NCI-H1105 treated with DMSO at 0.1 percent for 48 hours (cell line): ENCODE measurements at places on chromosomes 11 and 22.

DNA sequence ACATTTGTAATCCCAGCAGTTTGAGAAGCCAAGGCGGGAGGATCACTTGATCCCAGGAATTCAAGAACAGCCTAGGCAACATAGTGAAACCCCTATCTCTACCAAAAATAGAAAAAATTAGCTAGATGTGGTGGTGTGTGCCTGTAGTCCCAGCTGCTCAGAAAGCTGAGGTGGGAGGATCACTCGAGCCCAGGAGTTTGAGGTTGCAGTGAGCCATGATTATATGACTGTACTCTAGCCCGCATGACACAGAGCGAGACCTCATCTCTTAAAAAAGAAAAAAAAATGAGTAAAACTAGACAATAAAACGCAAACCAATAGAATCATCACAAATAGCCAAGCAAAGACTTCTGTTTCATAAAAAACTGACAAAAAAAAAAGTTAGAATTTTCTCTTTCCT lies 21.8 kb downstream of the NUCB2 start:
- DNase-seq = no peak

DNA sequence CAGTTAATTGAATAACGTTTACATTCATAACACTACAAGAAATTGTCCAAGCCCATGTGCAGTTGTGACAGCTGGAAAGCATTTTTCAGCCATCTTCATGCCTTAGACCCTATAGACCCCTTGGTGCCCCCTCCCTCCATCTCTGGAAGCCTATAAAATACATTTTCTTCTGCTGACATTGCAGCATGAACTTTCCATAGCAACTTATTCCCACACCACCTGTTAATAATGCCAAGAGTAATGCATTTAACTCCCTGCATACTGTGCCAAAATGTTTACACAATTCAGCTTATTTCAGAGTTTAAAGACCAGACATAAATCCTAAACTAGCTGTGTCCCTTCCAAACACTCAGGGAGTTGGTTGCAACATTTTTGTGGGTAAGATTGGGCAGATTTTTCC lies 143.0 kb upstream of the ARHGAP20 start:
- no peak for DNase-seq

DNA sequence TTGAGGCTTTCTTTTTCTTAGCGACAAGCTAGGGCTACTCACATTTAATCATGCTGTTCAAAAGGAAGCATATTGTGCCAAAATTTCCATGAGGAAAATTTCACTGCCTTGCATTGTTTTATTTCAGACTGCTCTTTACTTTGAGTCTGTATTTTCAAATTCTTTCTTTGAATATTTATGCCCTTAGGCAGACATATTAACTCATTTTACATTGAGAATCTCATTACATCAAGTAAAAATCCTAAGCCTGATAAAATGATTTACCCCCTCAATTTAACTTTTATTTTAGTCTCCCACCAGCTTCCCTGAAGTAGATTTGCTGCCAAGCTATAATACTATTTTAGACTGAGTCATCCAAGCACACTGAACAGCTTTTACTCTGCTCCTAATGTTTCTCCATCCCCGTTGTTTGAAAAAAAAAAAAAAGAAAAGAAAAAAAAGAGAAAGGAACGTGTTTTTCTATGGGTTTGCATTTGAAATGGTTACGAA lies 189.3 kb upstream of the MTMR2 start:
- no peak for DNase-seq

DNA sequence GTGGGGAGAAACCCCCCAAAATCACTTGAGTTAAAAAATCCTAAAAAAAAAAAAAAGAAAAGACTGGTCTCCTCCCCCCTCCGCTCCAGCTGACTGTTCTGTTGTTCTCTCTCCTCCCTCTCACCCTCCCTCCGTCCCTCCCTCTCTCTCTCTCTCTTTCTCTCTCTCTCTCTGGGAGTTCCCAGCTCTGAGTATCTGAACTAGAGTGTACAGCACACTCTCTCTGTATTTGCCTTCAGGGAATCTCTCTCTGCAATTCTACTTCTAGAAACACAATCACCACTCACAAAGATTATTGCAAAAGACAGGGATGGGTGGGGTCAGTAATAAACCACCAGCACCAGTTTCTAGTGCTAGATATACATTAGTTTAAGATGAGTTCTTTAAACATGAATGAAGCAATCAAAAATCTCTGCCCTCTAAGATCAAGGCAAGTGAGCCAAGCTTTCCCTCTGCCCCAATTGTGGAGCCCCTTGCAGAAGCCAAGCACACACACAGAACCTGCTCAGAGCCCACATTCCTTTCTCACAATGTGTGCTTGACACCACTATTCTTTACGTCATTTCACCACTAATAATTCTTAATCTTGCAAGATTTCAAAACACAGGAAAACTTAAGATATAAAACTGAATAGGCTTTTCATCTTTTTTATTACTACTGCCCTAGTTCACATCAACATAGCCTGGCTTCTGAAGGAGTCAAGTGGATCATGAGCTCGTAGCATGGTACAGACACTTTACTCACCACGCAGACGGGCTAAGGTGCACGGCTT lies 133.5 kb downstream of the RBFOX2 start:
- DNase-seq = no peak

- no peak for DNase-seq
Observed at GRCh38 chr11:33919645-33920044, 27.8 kb upstream of the LMO2 start.

- DNase-seq = no peak
Observed at GRCh38 chr22:22745225-22746060, 101.0 kb downstream of the GGTLC2 start.

DNA sequence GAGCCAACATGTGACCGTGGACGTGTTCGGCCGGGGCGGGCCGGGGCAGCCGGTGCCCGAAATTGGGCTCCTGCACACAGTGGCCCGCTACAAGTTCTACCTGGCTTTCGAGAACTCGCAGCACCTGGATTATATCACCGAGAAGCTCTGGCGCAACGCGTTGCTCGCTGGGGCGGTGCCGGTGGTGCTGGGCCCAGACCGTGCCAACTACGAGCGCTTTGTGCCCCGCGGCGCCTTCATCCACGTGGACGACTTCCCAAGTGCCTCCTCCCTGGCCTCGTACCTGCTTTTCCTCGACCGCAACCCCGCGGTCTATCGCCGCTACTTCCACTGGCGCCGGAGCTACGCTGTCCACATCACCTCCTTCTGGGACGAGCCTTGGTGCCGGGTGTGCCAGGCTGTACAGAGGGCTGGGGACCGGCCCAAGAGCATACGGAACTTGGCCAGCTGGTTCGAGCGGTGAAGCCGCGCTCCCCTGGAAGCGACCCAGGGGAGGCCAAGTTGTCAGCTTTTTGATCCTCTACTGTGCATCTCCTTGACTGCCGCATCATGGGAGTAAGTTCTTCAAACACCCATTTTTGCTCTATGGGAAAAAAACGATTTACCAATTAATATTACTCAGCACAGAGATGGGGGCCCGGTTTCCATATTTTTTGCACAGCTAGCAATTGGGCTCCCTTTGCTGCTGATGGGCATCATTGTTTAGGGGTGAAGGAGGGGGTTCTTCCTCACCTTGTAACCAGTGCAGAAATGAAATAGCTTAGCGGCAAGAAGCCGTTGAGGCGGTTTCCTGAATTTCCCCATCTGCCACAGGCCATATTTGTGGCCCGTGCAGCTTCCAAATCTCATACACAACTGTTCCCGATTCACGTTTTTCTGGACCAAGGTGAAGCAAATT lies 1.8 kb downstream of the FUT4 start:
- DNase-seq = no peak

- no peak for DNase-seq
Observed at GRCh38 chr11:86551288-86552092, 120.9 kb downstream of the ME3 start.

DNA sequence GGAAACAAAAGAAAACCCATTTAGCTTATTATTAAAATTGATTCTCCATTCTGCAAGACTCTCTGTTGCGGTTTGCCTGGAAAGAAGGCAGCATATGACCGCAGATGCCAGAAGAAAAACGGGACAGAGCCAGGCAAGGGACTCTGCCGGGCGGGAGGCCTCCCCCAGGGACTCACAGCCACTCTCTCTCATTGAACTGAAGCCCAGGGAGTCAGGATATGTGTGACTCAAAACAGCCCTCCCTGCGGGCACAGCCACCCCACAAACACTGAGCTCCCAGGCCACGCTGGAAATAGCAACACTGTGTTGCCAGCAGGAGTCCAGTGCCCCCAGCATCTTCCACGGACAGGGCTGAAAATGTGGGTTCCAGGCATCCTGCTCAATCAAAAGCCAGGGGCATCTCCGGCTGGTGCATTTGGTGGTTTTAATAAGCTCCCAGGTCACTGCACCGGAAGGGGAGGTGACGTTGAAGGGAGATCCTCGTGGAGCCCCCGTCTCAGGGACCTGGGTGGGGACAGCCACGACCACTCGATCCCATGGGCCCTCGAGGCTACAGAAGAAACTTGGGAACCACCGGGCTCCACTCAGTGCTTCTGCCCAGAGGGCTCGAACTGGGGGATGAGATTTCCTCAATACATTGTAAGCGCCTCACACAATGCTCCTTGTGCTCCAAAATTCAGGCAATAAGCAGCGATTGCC lies 624.5 kb downstream of the TBC1D22A start:
- DNase-seq = no peak

GRCh38 chr11:113281052-113281725 lies 33.2 kb upstream of the TTC12 start:
- no peak for DNase-seq

GRCh38 chr22:46340676-46341075 lies 5.2 kb downstream of the TRMU start:
- no peak for DNase-seq

DNA sequence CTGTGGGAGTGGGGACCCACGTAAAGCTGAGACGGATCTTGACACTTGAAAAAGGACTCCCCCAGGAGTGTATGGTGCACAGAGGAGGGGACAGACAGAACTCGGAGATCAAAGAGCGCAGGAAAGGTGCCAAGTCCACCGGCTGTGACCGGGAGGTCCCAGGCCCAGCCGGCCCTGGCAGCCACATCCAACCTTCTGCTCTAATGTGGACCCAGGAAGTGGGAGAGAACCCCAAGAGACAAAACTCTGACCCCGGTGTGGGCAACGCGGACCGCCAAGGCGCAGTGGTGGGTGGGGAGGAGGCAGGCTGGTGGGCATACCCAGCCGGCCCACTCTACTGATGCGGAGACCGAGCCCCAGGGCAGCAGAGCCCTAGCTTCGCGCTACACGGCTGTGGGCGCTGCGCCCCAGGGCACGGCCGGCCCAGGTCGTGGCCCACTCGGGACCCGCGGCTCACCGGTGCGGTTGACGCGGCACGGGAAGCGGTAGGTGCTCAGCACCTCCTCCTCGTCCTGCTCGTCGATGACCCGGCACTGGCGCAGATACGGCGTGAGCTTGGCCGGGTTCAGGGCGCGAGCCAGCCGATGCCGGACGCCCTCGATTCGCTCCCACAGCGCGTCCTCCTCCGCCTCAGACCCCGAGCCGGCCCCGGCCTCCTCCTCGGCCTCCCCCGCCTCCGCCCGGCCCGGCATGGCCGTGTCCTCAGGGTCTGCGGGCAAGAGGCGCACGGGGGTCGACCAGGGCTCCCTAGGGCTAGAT lies 527 bp downstream of the CARD10 start:
- DNase-seq = no peak

DNA sequence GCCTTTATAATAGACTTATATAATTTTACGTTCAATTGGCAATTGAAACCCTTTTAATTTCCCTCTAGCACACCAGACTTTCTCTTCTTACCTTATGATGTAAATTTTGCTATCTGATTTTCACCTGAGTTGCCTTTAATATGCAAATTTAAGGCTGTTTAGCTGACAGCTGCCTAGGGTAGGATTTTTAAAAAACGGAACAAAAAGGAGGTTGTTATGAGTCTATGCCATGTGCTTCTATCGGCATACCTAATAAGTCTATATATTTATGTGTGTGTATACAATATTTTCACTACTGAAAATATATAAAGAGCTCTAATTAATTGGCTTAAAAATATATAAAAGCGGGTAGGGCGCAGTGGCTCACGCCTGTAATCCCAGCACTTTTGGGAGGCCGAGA lies 11.8 kb upstream of the SELENOH start:
- DNase-seq = no peak
